Amygdala (tissue), 56 donors: ENCODE measurements at places on chromosomes 3 and 15.

GRCh38 chr3:180402471-180403073 is 199.4 kb upstream of the TTC14 start:
- DNase-seq, result no peak

- no peak for DNase-seq
Measured at GRCh38 chr15:58755956-58756355, 6.4 kb upstream of the ADAM10 start.

- no peak for DNase-seq
Measured at GRCh38 chr15:100972975-100973350, 53.8 kb downstream of the LRRK1 start.

DNA sequence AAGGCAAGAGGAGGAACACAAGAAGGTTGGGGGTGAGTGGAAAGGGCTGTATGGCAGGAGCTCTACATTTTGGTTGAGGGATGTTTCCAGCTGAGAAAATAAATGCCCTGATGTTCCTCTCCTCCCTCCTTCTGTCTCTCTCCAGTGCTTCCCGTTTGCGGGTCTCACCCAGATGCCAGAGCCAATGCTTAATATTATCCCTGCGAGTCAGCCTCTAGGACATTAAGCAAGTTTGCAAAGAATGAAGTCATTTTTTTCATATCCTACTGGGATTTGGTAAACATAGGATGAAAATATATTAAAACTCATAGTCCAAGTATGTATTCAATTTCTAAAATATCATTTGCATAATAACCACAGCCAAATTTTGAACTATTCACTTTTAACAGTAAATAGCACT is 295.9 kb downstream of the CADM2 start:
- no peak for DNase-seq

DNA sequence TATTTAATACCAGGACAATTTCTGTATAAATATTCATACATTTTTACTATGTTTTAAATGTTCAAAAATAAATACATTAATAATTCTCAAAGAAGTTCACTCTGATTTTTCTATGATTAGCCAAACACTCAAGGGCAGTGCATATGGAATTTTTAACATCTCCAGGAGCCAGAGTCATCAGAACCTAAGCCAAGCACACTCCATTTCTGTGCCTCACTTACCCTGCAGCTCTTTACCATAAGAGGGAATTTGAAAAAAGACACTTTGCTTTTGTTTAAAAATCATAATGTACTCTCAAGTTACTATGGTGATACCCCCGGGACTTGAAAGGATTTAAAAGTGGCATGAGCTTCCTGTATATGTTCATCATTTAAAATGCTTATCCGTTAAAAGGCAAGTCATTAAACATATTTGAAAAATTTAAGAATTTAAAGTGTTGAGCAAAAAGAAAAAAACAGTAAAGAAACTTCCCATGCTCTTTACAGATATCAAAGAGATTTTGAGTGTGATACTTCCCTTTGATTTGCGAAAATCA is 747.4 kb upstream of the NECTIN3 start:
- DNase-seq, result no peak

- DNase-seq, result no peak
Measured at GRCh38 chr3:167714871-167715270, 19.8 kb downstream of the PDCD10 start.

DNA sequence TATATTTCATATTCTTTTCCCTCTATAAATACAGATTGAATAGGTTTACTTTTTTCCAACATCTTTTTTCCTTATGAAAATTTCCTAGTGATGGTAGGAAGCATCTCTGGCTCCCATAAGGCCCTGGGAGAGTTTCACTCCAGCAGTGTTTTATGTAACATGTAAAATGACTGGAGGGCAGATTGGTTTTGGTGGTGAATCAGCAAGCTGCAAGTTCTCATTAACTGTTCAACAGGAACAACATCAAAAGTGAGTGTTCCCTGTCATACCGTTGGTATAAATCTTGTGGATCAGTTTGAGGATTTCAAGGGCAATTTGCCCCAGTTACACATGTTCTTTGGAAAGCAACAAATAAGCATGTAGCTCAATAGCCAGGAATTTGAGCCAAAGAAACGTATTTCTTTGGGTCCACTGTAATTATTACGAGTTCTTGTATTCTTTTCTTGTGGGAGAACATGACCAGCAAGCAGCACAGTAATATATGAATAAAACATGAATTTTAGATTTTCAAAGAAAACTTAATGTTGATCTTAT is 345.7 kb downstream of the SV2B start:
- no peak for DNase-seq

- DNase-seq, result no peak
Measured at GRCh38 chr15:25245801-25246622, 192.8 kb downstream of the UBE3A start.

GRCh38 chr15:71495398-71495780 is 315.0 kb upstream of the NR2E3 start:
- DNase-seq, result no peak
